Activated CD8-positive, alpha-beta T cell treated with anti-CD3 and anti-CD28 coated beads for 36 hours (primary cell): ENCODE measurements at places on chromosomes 6 and 20. TPM values are rescaled to one million over a fixed set of nuclear protein-coding genes. Genes with fewer than 3 reads are reported as not detected.

- peaks cover 90% of the 10 kb centered on the region for H3K4me1 ChIP-seq
- H3K27me3 ChIP-seq: no peaks in the 10 kb centered on the region
- peak; percentile 32 for DNase-seq
- H3K4me3 ChIP-seq: no peak overlapping the region
Measured at GRCh38 chr20:1661542-1662299, 4.1 kb upstream of the SIRPG start.

GRCh38 chr20:61053487-61053886, 198.6 kb upstream of the CDH4 start:
- no peaks in the 10 kb centered on the region for H3K36me3 ChIP-seq
- H3K4me1 ChIP-seq: no peaks in the 10 kb centered on the region
- H3K27ac ChIP-seq: no peak overlapping the region

DNA sequence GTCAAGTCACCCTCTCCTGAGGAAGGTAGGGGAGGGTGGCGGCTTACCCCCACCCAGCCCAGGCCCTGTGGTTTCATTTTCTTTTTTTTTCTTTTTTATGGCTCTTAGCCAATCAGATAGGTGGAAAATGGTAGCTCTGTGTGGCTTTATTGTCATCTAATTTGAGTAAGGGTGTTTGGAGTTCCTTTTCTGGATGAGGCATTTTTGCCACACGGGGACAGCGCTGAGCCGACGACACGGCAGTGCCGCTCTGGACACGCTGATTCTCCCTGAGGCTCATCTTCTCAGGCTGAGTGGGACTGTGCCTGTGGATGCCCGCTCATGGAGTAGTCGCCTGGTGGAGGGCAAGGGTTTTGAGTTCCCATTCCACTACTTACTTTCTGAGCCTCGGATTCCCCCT, 37.6 kb upstream of the ANGPT4 start:
- no peak overlapping the region for H3K27ac ChIP-seq
- H3K4me3 ChIP-seq: no peak overlapping the region
- H3K27me3 ChIP-seq: peaks cover 30% of the 10 kb centered on the region
- H3K36me3 ChIP-seq: no peaks in the 10 kb centered on the region

DNA sequence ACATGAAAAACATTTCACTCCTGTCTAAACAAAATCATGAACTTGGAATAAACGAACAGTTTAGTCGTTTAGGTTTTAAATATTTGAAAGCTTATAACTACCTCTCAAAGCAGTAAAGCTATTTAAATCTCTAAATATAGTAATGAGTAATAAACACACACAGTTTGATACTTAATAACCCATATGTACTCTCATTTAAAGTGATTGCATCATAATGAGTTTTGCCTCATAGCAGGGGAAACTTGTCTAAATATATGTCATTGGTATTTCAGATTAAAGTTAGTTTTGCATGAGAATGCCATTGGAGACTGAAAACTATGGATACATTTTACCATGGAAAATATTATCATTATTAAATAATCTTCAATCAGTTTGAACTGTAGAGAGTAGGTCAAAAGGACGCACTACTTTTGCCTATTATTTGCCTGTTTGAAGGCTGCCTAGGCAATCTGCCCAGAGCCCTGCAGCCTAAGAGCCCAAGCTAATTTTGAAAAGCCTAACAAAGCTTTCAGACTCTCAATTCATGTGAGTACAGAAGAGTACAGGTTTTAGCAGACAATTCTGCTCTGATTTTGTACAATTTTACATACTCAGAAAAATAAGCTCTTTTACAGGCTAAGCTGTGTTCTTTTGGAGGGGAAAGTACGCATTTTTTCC, 632.8 kb downstream of the HACE1 start:
- H3K4me1 ChIP-seq: no peaks in the 10 kb centered on the region
- H3K27ac ChIP-seq: no peak overlapping the region
- H3K36me3 ChIP-seq: no peaks in the 10 kb centered on the region
- no peak overlapping the region for H3K4me3 ChIP-seq
- no peaks in the 10 kb centered on the region for H3K27me3 ChIP-seq

The EDN1 gene
- total RNA-seq: not detected

The EEF1A2 gene
- 1.4 TPM for total RNA-seq

The XKR7 gene
- total RNA-seq: not detected
